Activated T-helper 1 cell treated with Interleukin-2 at 50 U/mL for 16 hours (primary cell): ENCODE measurements at places on chromosomes 2 and 18.

GRCh38 chr2:164023896-164024295 lies 288.1 kb upstream of the FIGN start:
- no peak for DNase-seq

DNA sequence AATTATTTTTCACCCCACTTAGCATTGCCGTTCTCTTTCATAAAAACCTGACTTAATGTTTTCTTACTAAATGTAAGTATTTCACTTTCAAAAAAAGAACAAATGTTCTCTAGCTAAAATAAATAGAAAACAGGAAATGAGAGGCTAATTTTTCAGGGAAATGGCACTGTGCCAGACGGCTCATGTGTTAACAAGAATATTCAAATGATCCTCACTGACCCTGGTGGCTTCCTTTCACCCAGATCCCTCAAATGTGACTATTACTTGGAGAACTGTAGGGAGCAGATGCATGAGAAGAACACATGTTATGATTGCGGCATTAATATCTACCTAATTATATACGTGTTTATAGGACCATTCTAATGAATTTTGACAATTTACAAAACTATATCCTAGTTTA lies 827.7 kb downstream of the SOCS6 start:
- DNase-seq: no peak

DNA sequence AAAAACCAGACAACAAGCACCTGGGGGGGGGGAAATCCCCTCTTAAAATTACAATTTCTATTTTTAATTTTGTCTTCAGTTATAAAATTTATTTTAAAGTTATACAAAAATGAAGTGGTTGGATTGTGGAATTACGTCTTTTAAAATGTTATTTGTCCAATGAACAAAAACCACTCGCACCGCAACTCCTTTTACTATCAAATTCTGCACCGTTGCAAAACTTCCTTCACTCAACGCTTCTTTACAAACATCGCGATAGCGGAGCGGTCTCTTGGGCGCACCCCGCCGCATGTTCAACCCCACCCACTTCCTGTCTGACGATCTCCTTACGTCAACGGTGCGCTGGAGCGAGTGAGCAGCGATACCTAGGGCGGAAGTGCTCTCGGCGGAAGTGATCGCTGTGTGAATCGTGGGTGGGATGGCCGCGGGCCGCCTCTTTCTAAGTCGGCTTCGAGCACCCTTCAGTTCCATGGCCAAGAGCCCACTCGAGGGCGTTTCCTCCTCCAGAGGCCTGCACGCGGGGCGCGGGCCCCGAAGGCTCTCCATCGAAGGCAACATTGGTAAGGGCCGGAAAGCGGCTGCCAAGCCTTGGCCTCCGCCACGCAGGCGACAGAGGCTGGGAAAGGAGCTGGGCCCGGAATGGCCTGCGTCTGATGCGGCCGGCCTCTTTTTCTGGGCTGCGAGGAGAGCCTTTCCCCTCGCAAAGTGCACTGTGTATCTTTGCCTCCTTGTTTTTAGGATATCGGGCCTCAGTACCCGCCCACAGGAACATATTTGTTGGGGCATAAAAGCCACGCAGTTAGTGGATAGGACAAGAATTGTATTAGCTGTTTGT lies at the start of gene DGUOK:
TSS of gene DGUOK (plus strand) at position 388 of the 835 bp plus-strand sequence. CDS start at position 419, 31 bp downstream.
- peak; percentile 92 for DNase-seq

DNA sequence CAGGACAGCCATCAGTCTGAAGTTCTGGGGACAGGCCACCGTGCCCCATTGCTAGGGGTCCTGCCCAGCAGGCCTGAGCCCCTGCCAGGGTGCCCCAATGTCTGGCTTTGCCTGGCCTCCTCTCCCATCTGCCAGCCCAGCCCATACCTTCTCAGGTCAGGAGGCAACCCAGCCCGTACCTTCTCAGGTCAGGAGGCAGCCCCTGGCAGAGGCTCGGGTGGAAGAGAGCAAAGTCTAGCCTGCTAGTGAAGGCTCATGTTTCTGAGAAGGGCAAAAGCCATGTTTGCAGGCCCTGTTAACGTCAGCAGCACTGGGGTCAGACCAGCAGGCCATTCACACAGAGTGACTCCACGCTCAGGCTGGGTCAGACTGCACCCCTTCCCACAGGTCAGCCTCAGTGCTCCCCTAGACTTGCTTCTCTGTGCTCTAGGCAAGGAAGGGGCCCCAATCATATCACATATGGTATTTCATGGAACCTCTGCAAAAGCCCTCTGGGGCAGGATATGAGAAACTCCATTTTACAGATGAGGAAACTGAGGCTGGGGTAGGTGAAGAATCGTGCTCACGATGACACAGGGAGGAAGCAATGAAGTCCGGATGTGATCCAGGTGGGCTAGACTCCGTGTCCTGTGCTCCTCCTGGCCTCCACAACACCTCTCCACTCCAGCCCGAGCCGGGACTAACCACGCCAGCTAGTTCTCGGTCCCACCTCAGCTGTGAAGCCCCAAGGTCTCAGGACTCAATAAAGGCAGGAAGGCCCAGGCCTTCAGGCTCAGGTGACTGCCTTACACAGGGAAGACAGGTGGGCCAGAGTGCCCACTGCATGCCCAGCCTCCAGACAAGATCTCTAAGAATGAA lies 9.5 kb downstream of the SDC1 start:
- no peak for DNase-seq

- no peak for DNase-seq
These were observed 221.0 kb downstream of the MTX2 start for GRCh38 chr2:176490061-176490861.

GRCh38 chr2:167190053-167190452 lies 301.8 kb downstream of the XIRP2 start:
- no peak for DNase-seq

GRCh38 chr2:237264480-237265219 lies 149.3 kb downstream of the COL6A3 start:
- DNase-seq: no peak

DNA sequence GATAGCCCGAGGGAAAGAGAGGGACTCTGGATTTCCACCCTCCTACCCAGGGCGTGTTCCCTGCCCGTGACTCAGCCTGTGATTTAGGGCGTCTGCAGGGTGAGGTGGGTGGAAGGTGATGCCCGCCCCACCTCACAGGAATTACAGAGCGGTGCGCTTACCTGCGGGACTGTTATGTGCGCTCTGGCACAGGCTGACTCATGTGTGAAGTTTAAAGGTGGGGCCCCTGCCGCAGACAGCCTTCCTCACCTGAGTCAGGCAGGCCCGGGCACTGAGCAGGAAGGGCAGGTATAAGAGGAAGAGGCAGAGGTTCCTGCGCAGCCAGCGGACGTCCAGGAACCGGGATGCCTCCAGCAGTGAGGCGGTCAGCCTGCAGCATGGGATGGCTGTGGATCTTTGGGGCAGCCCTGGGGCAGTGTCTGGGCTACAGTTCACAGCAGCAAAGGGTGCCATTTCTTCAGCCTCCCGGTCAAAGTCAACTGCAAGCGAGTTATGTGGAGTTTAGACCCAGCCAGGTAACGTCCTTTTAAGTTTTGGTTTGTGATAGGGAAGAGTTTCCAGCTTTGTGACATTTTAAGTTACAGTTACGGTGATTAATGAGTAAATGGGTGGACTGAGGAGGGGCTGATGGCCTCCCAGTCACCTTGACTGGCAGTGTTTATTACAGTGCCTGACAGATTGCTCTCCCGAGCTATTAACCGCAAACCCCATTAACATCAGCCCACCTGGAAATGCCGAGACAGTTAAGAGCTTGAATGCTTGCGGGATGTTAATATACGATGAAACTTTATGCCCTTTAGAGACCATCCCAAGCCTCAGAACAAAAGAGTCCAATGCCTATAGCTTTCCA lies 141.6 kb upstream of the TTC39C start:
- DNase-seq: peak; percentile 33

DNA sequence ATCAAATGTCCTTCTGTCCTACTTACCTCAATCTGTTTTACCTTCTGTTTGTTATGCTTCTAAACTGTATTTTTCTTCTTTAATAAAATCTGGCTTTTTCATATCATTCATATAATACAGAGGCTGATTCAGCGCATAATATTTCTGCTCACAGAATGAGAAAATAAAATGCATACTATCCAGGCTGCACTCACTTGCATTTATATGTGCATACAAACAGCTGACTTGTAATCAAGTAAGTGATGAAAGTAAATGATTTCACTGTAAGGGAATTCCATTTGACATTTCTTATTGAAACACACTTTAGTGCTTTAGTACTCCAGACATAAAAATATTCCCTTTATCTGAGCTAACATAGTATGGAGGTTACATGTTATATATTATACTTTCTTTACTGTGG lies 75.3 kb upstream of the PROKR1 start:
- DNase-seq: no peak

GRCh38 chr2:240996161-240996833 lies 2.1 kb upstream of the SNED1 start:
- no peak for DNase-seq
